ENCODE measurements at places on chromosomes 16 and 17. TPM values are rescaled to one million over a fixed set of nuclear protein-coding genes. Genes with fewer than 3 reads are reported as not detected.
A peak's percentile ranks its signal among the peaks of the same experiment; 100 is the strongest.

DNA sequence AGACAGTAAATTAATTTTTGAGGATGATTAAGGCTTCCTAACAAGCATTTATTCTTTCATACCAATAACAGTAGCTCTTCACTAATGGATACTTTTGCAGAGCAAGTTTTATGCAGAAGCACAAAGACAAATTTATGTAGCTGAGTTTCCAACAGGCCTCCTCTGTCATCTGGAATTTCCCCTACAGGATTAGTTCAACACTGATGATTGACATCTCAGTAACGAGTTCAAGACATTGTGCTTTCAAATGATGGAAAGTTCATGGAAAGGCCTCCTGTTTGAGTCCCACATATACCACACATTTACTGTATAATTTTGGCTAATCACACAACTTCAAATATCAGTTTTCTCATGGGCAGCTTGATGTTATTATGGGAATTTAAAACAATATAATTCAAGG lies 40.6 kb downstream of the ABCA10 start:
- H3K4me1 ChIP-seq = no peaks in the 10 kb centered on the region
- no peaks in the 10 kb centered on the region for H3K27me3 ChIP-seq
- no peaks in the 10 kb centered on the region for H3K36me3 ChIP-seq
- no peak overlapping the region for H3K27ac ChIP-seq

GRCh38 chr16:23557779-23558702 lies 514 bp downstream of the UBFD1 start:
- peak overlapping the region; percentile 67 for H3K4me3 ChIP-seq
- H3K4me1 ChIP-seq = no peaks in the 10 kb centered on the region
- H3K27ac ChIP-seq = peak overlapping the region; percentile 52
- H3K36me3 ChIP-seq = peaks cover 32% of the 10 kb centered on the region
- DNase-seq = peak; percentile 44

GRCh38 chr17:34816848-34817247 lies 144.4 kb downstream of the CCT6B start:
- H3K4me1 ChIP-seq = no peaks in the 10 kb centered on the region
- H3K4me3 ChIP-seq = no peak overlapping the region
- peaks cover 5% of the 10 kb centered on the region for H3K27me3 ChIP-seq
- H3K36me3 ChIP-seq = no peaks in the 10 kb centered on the region

- H3K4me3 ChIP-seq = no peak overlapping the region
- no peaks in the 10 kb centered on the region for H3K4me1 ChIP-seq
- no peak for DNase-seq
- H3K36me3 ChIP-seq = no peaks in the 10 kb centered on the region
These were observed 218.9 kb downstream of the USP22 start for GRCh38 chr17:20823905-20824304.

DNA sequence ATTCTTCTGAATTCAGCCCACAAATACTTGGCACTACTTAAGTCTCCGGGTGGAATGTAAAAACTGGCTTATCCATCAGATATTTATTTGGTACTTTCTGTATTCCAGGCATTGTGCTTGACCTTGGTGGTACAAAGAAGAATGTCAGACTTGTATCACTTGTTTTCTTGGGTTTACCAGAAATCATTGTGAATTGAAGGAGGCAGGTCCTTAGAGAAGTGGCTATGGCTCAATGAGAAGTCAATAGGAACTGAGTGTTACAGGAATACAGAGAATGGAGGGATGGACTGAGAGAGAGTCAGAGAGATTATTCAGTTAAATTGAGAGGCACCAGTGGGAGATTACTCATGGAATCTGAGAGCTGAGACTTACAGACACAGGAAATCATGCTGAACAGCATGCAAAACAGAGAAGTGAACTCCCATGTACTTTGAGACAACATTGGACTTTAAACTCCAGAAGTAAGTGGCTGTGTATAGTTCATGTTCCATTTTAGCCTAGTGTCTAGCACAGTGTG lies 704.1 kb downstream of the CDH11 start:
- H3K27me3 ChIP-seq = no peaks in the 10 kb centered on the region
- H3K36me3 ChIP-seq = no peaks in the 10 kb centered on the region
- H3K4me1 ChIP-seq = no peaks in the 10 kb centered on the region
- H3K4me3 ChIP-seq = no peak overlapping the region
- H3K27ac ChIP-seq = no peak overlapping the region

DNA sequence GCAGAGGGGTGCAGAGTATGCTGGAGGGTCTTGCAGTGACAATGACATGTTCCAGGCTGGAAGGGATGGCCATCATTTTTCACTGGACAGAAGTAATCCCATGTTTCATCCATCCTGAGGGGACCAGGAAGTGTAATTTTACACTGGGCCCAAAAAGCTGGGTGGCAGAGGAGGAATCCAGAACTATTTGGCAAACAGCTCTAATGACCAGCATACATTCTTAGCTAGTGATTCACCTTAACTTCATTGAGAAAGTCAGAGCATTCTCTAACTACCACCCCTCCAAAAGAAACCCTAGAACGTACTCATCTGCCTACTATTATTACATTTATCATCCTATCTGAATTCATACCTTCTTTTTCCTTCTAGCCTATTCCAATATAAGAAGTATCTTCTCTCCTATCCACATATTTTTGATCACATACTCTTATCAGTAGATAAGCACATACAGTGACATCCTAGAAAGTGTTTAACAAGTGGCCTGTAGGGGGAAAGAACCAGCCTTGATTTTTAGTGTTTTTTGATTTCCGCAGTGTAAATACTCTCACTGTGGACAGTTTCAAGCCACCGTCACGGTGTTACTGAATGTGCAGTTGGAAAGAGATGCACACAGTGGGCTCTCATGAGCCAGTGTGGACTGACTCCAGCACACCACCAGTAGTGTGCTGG lies 118.1 kb downstream of the FTO start:
- peaks cover 12% of the 10 kb centered on the region for H3K4me1 ChIP-seq
- H3K36me3 ChIP-seq = peaks cover 8% of the 10 kb centered on the region
- peak; percentile 80 for DNase-seq
- H3K27me3 ChIP-seq = no peaks in the 10 kb centered on the region
- peak overlapping the region; percentile 97 for H3K27ac ChIP-seq

DNA sequence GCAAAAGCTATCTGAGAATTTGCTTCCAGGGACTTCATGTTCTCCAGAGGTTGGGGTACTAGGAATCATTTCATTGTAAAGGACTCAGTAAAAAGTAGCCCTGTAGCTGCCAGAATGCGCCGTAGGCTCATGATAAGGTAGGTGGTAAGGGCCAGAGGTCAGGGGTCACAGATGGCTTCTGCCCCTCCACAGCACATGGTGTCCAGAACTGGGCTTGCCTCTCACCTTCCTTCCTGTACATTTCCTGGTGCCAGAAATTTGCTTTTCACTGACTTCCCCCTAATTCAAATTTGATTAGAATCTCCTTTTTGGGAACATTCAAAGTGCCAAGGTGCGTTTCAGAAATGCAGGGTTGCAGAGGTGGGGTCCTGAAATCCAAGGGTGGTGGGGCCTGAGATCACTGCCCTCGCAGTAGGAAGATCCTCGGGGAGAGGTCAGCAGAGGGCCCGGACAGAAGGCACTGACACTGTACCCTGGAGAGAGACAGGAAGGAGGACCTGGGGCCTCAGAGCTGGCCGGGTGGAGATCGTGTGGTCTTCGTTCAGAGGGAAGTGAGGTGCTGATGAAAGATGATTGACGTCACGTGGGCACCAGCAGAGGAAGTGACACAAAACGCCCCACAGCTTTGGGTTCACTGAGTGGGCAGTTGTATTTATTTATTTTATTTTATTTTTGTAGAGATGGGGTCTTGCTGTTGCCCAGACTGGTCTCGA lies 25.5 kb upstream of the METRNL start:
- H3K4me3 ChIP-seq = no peak overlapping the region
- H3K27me3 ChIP-seq = no peaks in the 10 kb centered on the region
- H3K36me3 ChIP-seq = no peaks in the 10 kb centered on the region
- H3K4me1 ChIP-seq = peaks cover 20% of the 10 kb centered on the region
- no peak overlapping the region for H3K27ac ChIP-seq

GRCh38 chr17:57941384-57942370 lies 13.5 kb downstream of the CUEDC1 start:
- peaks cover 17% of the 10 kb centered on the region for H3K4me1 ChIP-seq
- DNase-seq = no peak
- H3K36me3 ChIP-seq = no peaks in the 10 kb centered on the region
- no peak overlapping the region for H3K27ac ChIP-seq

- no peaks in the 10 kb centered on the region for H3K36me3 ChIP-seq
- no peaks in the 10 kb centered on the region for H3K4me1 ChIP-seq
- H3K27me3 ChIP-seq = no peaks in the 10 kb centered on the region
- DNase-seq = no peak
- H3K27ac ChIP-seq = no peak overlapping the region
These were observed 696.9 kb downstream of the KCNJ2 start for GRCh38 chr17:70865993-70866804.

GRCh38 chr16:840561-841454 lies 40.3 kb upstream of the GNG13 start:
- H3K36me3 ChIP-seq = no peaks in the 10 kb centered on the region
- DNase-seq = no peak
- H3K27me3 ChIP-seq = no peaks in the 10 kb centered on the region
- no peak overlapping the region for H3K27ac ChIP-seq

DNA sequence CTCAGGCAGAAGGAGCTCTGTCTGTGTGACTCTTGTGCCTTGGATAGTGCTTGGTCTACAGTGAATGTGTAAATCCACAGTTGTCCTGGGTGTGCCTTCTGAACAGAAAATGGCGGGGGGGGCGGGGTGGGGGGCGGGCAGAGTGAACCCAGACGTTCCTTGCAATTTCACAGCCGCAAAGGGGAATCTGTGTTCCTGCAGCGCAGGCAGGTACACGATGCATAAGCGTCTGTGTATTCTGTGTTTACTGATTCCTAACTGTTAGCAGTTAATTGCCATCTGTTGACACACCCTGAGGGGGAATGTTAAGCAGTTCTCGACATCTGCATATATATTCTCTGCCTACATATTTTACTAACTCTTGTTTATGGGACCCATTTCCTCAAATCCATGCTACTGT lies 123.5 kb upstream of the ZFHX3 start:
- H3K27ac ChIP-seq = no peak overlapping the region
- H3K36me3 ChIP-seq = no peaks in the 10 kb centered on the region
- peaks cover 16% of the 10 kb centered on the region for H3K4me1 ChIP-seq
- DNase-seq = no peak
- H3K27me3 ChIP-seq = 0 out of 2 replicates have a peak, but pooled peaks cover 3% of the 10 kb centered on the region

DNA sequence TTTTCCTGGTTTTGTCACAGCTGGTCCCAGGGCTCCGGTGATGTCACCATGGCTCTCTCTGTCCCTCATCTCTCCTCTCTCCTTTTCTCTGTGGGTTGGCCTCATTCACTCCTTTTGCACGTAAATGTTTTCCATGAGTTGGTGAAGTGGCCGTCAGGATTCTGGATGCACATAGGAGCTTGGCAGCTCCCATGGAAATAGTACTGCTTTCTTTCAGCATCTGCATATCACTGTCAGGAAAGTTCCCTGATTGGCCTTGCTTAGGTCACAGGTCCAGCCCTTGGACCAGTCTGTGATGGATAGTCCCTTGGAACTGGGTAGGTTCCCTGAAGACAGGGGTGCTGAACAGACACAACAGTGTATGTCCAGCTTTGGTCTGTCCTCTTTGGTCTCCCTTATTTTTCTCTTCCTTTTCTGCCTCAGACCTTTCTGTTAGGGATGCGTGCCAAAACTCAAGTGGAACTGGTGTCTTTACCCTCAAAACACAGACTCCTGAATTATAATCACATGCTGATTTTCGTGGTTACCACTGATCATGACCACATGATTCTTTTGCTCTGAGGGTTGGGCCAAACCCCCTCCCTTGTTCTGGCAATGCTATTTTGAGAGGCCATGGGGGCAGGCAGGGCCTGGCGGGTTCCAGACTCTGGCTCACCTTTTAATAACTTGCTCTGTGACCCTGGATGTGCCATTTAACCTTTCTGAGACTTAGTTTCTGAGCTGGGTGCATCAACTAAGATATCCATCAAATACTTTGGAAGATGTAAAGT lies 99.0 kb downstream of the MSI2 start:
- no peaks in the 10 kb centered on the region for H3K27me3 ChIP-seq
- DNase-seq = no peak
- H3K36me3 ChIP-seq = peaks cover 1% of the 10 kb centered on the region
- H3K4me3 ChIP-seq = no peak overlapping the region
- peaks cover 3% of the 10 kb centered on the region for H3K4me1 ChIP-seq

- peaks cover 28% of the 10 kb centered on the region for H3K36me3 ChIP-seq
- H3K4me3 ChIP-seq = no peak overlapping the region
- H3K4me1 ChIP-seq = peaks cover 3% of the 10 kb centered on the region
These were observed 15.4 kb upstream of the SPATA32 start for GRCh38 chr17:45277216-45277849.

GRCh38 chr17:29619251-29619650 lies 3.5 kb downstream of the CORO6 start:
- peaks cover 15% of the 10 kb centered on the region for H3K4me1 ChIP-seq
- H3K27me3 ChIP-seq = no peaks in the 10 kb centered on the region
- H3K36me3 ChIP-seq = no peaks in the 10 kb centered on the region
- H3K4me3 ChIP-seq = no peak overlapping the region

DNA sequence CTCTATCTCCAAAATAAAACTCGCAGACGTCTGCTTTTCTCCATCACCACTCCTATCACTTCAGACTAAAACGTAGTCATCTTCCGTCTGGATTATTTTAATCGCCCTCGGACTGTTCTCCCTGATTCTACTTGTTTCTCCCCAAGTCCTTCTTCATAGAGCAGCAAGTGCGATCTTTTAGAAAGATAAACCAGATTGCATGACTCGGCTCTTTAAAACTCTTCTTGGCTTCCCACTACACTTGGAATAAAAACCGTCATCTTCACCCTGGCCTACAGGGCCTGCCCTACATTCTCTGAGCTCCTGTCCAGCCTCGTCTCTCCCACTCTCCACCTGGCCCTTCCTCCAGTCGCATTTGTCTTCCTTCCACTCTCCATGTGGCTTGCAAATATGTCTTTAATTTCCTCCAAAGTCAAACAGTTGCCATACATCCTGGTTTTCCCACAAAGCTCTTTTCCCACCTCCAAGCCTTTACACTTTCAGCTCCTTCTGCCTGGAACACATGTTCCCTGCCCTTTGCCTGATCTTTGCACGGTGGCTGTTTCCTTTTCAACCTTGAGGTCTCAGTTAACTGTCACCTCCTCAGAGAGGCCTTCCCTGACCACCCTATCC lies 70.5 kb upstream of the DHX40 start:
- no peak overlapping the region for H3K27ac ChIP-seq
- H3K4me3 ChIP-seq = no peak overlapping the region
- no peak for DNase-seq

DUXB gene
- not detected for total RNA-seq

EVPL gene
- total RNA-seq = not detected

MEFV gene
- total RNA-seq = not detected

HSF4 gene
- total RNA-seq = 0.83 TPM

ZFPM1 gene
- 0.36 TPM for total RNA-seq

ASIC2 gene
- total RNA-seq = under 0.01 TPM

FAM171A2 gene
- 3.2 TPM for total RNA-seq

MLLT6 gene
- 7.2 TPM for total RNA-seq

KRTAP2-4 gene
- not detected for total RNA-seq

DPEP3 gene
- not detected for total RNA-seq

CCL14 gene
- total RNA-seq = not detected

KRTAP9-2 gene
- not detected for total RNA-seq

TOX3 gene
- total RNA-seq = not detected

All from IMR-90 (cell line).